ENCODE measurements at places on chromosomes 11 and 22.

- DNase-seq = no peak
Measured at GRCh38 chr11:10618490-10618889, 50.0 kb upstream of the LYVE1 start.

GRCh38 chr22:24920029-24920428, 26.5 kb downstream of the LHFPL7 start:
- no peak for DNase-seq

GRCh38 chr11:61331651-61332050, 1.3 kb downstream of the DDB1 start:
- DNase-seq = no peak

- DNase-seq = no peak
Measured at GRCh38 chr11:19073454-19074415, 13.2 kb upstream of the MRGPRX2 start.

DNA sequence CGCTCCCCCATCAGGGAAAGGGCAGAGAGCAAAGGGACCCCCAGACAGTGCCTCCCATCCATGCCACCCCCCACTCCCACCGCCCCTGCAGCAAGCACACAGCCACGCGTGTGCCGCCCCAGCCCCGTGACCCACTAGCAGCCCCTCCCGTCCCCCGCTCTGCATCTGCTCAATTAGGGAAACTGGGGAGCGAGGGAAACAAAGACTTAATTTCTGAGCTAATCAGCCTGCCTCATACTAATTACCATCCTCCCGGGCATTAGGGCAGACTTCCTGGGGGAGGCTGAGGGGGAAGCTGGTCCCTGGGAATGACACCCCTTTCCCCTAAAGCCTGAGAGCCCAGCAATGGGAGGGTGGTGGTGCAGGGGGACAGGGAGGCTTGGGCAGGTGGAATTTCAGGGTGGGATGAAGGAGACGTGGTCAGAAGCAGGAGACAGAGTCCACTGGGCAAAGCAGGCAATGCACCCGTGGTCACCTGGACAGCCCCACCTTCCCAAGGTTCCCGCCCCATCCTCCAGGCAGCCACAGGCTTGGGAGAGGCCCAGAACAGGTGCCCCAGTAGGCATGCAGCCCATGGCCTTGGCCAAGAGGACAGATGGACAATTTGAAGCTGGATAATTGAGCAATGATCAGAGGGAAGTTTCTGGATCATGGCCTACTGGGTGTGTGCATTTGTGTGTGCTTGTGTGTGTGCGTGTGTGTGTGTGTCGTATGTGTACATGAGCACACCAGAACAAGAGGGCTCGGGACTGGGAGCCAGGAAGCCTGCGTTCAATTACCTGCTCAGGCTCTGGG, 20.6 kb downstream of the ELFN2 start:
- DNase-seq = no peak

DNA sequence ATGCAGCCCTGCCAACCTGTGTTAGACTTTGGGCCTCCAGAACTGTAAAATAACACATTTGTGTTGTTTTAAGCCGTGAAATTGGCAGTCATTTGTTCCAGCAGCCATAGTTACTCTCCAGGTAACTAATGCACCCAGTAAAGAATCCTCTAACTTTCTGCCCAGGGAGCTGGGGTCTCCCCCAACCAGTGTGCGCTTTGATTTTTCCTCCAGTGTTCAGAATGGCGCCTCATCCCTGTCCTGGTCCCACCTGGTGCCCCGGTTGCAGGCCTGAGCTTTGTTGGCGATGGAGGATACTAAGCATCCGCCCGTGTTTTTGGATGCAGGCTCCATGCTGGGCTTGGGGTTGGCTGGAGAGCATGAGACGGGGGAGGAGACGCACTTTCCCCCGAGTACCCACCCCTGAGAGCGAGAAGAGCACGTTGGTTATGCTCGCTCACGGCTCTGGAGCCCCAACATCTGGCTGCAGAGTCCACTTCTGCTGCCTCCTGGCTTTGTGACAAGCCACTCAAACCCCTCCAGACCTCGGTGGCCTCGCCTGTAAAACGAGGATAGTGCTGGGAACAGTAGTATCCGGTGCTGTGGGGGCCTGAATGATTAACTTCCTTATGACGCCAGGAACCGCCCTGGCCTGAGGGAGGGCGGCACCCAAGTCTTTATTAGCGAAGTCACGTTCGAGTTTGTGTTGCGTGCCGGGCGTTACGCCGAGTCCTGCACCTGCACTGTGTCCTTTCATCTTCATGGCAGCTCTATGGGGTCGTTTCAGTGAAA, 25.8 kb downstream of the MRGPRD start:
- peak; percentile 60 for DNase-seq

- no peak for DNase-seq
Measured at GRCh38 chr11:61046833-61047232, 55.5 kb upstream of the CD5 start.

GRCh38 chr22:22098457-22099193, 116.0 kb upstream of the TOP3B start:
- no peak for DNase-seq

- DNase-seq = no peak
Measured at GRCh38 chr22:28656181-28656580, 23.5 kb downstream of the TTC28 start.
